ENCODE measurements at places on chromosomes 3 and 15. TPM values are rescaled to one million over a fixed set of nuclear protein-coding genes. Genes with fewer than 3 reads are reported as not detected.

FAM174B gene
- polyA plus RNA-seq: 53.5 TPM

AQP9 gene
- polyA plus RNA-seq: 0.27 TPM

EHHADH gene
- polyA plus RNA-seq: 10.7 TPM

WDR72 gene
- 2.5 TPM for polyA plus RNA-seq

SYNPR gene
- polyA plus RNA-seq: 0.10 TPM

Measured in right lung (tissue), 10 donors.